ENCODE measurements at places on chromosomes 12 and 14.

- no peak for DNase-seq
Observed at GRCh38 chr14:86961106-86961716, 1031.8 kb downstream of the GALC start.

- no peak for DNase-seq
Observed at GRCh38 chr12:11513288-11513687, 117.9 kb upstream of the PRB2 start.

DNA sequence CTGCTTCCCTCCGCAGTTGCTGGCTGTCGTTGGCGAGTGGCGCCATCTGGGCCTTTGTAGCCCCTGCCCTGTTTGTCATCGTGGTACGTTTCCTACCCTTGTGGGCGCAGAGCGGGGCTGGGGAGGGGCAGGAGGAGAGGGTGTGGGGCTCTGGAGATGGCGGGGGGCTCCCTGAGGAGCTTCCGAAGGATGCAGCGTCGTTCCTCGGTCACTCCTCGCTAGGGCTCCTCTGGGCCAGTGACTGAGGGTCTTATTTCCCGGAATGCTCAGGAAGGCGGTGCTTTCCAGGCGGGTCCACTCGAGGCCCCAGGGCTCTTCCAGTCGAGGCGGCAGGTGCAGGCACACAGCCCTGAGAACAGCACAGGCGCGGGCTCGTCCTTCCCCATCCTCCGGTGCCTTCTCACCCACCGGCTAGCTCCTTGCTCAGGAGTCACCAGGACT, 167.1 kb downstream of the ADGRD1 start:
- DNase-seq, result no peak

DNA sequence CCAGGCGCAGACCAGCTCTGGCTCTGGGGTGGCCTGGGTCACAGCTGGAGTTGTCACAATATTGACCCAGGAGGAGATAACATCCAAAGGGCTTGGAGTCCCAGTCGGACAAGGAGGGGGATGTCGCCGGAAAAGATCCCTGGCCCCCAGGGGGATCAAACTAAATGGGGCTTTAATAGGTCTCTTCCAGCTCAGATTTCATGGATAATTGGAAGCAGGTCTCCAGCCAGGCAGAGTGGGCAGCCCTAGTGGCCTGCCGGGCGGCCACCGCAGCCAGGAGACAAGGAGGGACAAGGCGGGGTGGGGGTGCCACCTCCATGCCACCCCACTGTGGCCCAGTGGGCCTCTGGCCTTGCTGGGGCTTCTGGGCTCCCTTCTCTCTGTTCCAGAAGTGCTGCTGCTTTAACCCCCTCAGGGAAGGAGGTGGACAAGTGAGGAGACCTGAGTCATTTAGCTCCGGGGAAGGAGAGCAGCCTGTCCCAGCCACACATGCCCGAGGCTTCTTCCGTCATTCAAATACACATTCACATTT, 23.1 kb upstream of the PGF start:
- DNase-seq, result no peak

- DNase-seq, result peak; percentile 49
Observed at GRCh38 chr12:113271853-113272561, 50.7 kb downstream of the TPCN1 start.

DNA sequence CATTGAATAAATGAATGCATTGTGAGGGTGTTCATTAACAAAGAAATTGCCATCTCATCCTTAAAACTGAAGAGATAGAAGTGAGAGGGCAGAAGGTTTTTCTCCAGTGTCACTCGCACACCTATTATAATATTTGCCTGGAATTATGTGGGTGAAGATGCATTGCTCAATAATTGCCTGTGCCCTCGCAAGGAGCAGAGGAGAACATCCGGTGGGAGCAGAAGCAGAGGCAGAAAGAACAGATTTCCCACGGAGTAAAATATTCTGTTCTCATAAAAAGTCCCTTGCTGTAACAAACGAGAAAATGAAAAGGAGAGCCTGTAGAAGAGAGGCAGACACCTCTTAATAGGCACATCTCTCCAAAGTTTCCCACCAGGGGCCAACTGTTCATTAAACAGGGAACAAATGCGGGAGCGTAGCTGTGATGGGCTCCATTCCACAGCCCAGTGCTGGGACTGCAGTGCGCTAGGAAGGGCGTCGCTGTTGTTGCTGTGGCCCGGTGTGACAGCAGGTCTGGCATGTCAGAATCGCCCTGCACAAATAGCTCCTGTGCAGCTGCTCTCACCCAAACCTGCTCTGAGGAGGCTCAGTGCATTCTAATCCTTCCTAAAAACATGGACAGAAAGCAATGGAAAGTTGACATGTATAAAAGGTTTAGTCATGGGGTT, 359.8 kb downstream of the APAF1 start:
- no peak for DNase-seq

DNA sequence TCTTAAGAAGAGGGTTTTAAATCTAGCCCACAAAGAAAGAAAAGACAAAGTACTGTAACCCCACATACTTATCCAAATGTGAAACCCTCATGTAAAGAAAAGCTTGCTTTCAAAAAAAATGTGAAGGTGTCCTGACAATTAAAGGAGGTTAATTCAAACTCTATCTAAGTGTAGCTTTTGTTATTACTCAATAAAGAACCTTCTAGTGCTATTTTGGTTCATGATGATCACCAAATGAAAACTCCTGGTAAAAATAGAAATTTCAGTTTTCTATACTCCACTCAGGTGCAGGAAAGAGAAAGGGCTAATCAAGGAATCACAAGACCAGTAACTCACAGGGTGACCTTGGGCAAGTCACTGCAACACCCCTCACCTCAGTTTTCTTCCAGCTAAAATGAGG, 1.6 kb downstream of the STAB2 start:
- DNase-seq, result no peak

DNA sequence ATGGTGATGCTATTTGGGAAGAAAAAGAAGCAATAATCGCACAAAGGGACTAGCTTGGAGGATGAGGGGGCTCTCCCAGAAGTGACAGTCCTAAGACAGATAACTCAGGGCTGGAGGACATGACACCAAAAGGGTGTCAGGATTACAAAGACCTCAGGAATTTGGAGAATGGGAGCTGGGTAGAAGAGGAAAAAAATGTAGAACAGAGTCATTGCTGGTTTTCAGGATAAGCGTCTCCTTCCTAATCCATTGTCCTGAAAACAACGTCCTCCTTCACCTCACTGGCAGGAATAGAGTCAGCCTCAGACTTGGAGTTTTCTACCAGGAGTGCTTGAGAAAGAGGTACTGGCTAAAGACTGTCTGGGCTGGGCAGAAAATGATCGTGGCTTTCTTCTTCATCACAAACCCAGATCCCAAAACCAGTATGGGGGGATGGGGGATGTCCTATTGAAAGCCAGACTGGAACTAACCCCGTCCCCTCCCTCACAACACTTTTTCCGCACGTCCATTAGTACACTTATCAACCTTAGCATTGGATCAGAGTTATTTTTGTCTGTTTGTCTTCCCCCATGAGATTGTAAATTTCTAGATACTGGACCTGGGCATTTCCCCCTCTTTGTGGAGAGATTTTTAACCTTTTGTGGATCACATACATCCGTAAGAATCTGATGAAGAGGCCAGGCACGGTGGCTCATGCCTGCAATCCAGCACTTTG, 14.3 kb downstream of the B4GALNT3 start:
- no peak for DNase-seq

GRCh38 chr12:65949971-65950370, 125.7 kb downstream of the HMGA2 start:
- DNase-seq, result no peak

- DNase-seq, result no peak
Observed at GRCh38 chr14:91751719-91752118, 19.8 kb upstream of the CATSPERB start.

DNA sequence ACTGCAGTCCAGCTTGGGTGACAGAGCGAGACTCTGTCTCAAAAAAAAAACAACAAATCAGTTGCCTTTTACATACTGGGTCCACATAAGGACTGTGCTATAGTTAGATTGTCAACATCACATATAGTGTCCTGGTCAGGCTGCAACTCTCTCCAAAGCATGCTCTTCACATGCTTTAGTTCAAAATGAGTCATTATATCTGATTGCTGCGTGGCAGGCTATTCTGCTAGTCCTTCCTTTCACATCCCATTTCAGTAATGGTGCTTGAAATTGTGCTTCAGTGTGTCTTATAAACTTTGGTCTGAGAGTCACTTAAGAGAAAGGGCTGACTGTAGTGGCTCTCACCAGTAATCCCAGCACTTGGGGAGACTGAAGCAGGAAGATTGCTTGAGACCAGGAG, 6.9 kb downstream of the LETMD1 start:
- no peak for DNase-seq

- DNase-seq, result no peak
Observed at GRCh38 chr12:117384735-117385134, 23.3 kb upstream of the NOS1 start.

DNA sequence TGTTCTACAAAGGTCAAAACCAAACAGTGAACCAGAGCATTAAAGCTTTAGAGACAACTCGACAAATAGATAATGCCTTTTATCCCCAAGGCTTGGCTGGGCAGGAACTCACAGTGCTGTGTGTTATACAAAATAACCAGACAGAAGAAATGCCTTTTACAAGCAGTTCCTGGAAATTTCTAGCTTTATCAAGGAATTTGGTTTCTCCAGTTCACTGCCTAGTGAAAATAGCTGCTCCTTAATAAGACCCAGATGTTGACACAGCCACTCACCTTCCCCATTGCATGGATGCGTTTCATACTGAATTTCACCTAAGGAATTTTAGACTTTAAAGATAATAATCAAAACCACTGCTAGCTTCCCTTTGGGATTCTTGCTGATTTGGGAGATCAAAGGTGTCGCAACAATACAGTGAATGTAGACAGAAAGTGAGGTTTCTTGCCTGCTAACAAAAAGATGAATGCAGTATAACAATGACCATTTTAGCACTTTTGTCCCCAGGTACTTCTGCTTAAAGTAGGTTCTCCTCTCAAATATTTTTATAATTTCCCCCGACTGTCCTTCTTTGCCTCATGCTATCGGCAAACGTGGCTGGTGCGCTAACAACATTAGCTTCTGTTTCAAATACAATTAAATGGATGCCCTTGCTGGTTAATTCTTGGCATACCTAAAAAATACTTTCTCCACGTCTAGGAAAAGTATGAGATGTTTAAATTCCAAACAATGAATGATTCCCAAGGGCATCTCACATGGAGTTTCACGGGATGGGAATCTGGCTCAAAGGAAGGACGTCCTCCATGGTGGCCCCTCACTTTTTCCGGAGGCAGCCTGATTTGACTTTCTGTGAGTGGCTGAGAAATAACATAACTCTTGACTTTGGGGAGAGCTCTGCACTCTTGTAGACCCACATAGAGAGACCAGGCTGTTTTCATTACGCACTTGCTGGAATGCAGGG, 162.4 kb downstream of the C12orf75 start:
- DNase-seq, result no peak

DNA sequence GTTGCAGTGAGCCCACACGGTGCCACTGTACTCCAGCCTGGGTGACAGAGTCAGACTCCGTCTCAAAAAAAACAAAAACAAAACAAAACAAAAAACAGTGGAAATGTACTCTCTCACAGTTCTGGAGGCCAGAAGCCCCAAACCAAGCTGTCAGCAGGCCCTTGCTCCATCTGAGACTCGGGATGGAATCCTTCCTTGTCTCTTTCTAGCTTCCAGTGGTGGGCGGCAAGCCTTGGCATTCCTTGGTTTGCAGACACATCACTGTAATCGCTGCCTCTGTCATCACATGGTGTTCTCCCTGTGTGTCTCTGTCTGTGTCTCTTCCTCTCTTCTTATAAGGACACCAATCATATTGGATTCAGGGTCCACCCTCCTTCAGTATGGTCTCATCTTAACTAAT, 6.4 kb downstream of the TNS2 start:
- DNase-seq, result no peak

- DNase-seq, result no peak
Observed at GRCh38 chr12:12229556-12230092, 37.2 kb downstream of the LRP6 start.

GRCh38 chr12:101828463-101829196, 2.1 kb downstream of the GNPTAB start:
- DNase-seq, result no peak

- no peak for DNase-seq
Observed at GRCh38 chr12:113369391-113369985, 11.1 kb downstream of the PLBD2 start.

DNA sequence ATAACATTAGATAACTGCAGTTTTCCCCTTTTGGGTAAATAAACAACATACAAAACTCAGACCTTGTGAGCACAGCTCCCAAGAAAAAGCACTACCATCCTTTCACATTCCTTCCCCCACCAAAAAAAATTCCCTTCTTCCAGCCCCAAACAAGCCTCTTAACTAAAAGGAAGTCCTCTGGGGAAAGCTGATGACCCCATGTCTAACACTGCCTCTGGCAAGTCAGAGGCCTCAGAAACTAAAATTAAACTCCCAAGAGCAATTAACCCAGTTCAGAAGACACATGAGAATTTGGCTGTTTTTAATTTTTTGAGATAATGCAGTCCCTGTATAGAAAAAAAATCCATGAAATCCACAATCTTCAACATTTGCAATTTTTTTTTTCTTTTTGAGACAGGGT, 127.7 kb downstream of the SPTSSA start:
- no peak for DNase-seq

DNA sequence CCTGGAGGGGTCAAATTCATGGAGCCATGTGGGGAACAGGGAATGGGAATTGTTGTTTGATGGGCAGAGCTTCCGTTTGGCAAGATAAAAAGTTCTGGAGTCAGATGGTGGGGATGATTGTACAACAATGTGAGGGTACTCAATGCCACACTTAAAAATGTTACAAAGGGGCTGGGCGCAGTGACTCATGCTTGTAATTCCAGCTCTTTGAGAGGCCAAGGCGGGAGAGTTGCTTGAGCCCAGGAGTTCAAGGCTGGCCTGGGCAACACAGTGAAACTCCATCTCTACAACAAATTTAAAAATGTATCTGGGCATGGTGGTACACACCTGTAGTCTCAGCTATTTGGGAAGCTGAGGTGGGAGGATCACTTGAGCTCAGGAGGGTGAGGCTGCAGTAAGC, 66.0 kb upstream of the DIO3 start:
- no peak for DNase-seq

- DNase-seq, result no peak
Observed at GRCh38 chr12:89326239-89327040, 25.9 kb downstream of the DUSP6 start.

- DNase-seq, result no peak
Observed at GRCh38 chr14:105602799-105603793, 76.7 kb downstream of the TMEM121 start.

GRCh38 chr12:26976687-26977086, 37.5 kb downstream of the TM7SF3 start:
- DNase-seq, result no peak

DNA sequence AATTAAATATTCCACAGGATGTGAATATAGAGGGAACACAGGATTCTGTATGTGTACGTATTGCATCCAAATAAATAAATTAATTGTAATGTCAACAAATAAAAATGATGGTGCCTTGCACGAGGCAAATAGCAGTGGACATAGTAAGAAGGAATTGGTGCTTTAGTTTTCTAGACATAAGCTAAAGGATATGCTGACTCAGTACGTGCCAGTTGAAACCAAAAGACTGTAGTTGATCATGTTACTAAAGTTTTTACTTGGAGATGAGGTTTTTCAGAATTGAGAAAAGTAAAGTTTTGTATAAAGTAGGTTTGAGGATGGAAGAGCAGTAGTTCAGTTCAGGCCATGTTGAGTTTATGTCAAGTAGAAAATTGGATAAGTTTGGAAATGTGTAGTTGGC, 807.2 kb downstream of the SLC16A7 start:
- DNase-seq, result no peak

All from AG04450 (cell line).